ENCODE measurements at places on chromosomes 3 and 15.

DNA sequence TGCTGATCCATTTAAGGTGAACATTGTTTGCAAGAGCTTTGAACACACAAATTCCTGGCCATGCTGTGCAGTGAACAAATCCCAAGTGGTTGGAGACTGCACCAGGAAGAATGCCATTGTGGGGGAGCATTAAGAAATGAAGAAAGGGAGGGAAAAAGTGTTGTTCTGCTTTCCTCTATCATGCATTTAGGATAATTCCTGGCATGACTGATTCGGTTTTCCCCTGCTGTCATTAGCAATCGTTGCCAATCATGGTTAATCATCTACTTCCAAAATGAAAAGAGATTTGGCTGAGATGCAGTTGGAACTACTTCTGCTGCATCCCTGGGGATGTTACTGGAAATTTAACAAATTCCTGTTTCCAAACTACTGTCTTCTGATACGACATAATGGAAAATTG lies 73.7 kb upstream of the ZPLD1 start:
- no peak for DNase-seq

GRCh38 chr3:185059766-185060165 lies 93.1 kb downstream of the C3orf70 start:
- DNase-seq, result no peak

DNA sequence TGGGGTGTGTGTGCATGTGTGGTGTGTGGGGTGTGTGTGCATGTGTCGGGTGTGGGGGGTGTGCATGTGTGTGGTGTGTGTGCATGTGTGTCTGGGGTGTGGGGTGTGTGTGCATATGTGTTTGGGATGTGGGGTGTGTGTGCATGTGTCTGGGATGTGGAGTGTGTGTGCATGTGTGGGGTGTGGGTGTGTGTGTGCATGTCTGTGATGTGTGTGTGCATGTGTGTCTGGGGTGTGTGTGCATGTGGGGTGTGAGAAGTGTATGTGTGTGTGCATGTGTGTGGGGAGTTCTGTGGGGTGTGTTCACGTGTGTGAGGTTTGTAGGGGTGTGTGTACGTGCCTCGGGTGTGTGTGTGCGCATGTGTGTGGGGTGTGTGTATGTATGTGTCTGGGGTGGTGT lies 6.7 kb upstream of the OCA2 start:
- no peak for DNase-seq

GRCh38 chr15:29046977-29047376 lies 161.2 kb downstream of the APBA2 start:
- DNase-seq, result no peak

GRCh38 chr3:23701716-23702597 lies 103.8 kb upstream of the UBE2E1 start:
- no peak for DNase-seq

DNA sequence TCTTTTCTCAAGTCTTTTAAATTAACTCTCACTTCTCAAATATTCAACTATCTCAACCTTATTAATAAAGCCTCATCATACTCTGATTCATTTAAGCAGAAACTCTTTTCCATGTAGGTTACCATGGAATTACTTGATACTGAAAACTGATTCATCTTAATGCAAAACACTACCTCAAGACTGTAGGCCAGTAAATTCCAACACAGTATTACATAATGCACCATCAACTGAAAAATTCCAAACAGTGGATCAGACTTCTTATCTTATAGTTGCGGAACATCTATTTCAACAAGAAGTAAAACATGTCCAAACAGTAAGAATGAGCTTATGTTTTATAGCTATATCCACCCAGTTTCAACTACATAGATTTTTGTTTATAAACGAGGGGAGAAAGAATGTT lies 124.5 kb downstream of the PEAK1 start:
- DNase-seq, result no peak

- no peak for DNase-seq
Measured at GRCh38 chr3:88225326-88226008, 75.7 kb downstream of the C3orf38 start.

DNA sequence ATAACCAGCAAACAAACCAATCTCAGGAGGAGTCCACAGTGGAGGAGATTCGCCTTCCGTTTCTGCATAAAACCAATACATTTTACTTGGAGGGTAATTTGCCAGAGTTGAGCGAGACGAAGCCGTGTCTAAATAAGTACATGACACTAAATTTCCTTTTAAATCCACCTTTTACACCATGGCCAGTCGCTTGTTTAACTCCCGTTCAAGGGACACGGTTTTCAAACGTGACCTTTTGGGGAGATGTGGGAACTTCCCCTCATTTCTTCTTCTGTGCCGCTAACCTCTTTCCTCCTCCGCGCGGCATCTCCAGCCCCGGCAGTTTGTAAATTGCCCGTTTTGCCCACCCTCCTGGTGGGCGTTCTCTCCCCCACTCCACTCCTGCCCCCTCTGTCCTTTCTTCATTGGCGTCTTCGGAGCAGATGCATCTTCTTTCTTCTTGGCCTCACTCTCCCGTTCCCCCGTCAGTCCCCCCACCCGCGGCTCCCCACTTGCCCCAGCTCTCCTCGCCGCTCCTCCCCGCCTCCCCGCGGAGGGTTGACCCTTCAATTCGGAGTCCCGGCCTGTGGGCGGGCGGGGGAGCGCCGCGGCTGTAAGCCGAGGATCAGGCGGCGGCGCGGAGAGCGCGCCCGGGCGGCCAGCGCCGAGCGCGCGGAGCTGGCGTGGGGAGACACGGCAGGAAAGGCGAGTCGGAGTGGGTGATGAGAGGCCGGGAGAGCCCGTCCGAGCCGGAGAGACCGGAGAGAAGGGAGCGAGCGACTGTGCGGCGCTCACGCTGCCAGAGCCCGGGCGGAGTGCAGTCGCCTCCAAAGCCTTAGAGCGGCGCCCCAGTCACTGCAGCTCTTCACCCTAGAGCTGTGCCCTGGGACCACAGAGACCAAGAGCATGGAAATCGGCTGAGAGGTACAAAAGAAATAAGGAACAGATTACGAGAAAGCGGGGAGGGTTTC lies at the start of gene NLGN1:
Gene NLGN1, plus strand, starts transcription at position 584 of the 950 bp plus-strand sequence.
- peak; percentile 74 for DNase-seq

GRCh38 chr3:81778678-81779182 lies 17.3 kb upstream of the GBE1 start:
- no peak for DNase-seq

DNA sequence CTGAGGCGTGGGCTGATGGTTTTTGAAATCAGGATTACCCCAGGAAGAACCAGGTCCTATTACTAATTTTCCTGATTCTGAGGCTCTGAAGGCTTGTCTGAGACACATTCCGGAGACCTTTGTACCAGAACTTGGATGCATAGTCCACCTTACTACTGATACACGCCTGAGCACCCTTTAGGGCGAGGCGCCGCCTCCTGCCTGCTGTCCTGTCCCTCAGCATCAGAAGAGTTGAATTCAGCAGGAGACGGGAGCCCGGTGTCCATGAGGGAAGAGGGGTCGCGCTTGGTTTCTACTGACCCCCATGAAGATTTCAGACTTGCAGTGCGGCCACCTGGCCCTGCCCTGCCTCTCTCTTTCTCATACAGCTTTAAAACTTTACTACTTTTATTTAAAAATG lies 49.9 kb downstream of the KLF13 start:
- DNase-seq, result no peak

DNA sequence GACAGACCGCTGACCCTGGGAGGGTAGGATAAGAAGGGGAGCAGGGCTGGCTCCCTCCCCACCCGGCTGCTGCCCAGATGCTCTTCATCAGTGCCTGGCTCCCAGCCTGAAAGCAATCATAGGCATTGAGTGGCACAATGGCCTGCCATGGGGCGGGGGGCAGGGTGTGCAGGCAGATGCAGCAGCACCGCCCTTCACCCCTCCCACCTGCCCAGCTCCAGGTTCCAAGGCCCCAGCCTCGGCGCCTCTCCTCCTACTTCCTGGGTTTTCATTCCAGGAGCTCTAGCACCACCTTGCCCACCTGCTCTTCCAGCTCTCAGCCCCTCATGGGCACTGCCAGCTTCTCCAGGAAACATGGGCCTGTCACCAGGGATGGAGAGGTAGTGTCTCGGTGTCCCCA lies 101.7 kb downstream of the MEGF11 start:
- DNase-seq, result no peak

DNA sequence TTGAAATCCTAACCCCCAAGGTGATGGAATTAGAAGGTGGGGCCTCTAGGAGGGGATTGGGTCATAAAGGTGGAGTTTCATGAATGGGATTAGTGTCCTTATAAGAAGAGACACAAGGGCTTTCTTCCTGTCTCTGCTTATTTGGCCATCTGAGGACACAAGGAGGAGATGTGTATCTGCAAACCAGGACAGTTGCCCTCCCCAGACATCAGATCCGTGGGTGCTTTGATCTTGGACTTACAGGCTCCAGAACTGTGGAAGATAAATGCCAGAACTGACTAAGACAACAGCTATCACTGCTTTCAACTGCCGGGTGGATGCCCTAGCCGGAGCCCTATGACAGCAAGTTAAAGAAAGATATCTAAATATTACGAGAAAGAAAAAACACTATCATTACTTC lies 94.4 kb downstream of the CHRNA7 start:
- DNase-seq, result no peak

- DNase-seq, result no peak
Measured at GRCh38 chr3:138465925-138466324, 31.5 kb downstream of the ESYT3 start.

GRCh38 chr15:62957130-62957529 lies 85.4 kb upstream of the TPM1 start:
- no peak for DNase-seq

- DNase-seq, result no peak
Measured at GRCh38 chr3:19250959-19251610, 102.8 kb downstream of the KCNH8 start.

- DNase-seq, result no peak
Measured at GRCh38 chr3:59189526-59189925, 139.7 kb upstream of the CFAP20DC start.

- DNase-seq, result no peak
Measured at GRCh38 chr3:145070795-145071194, 1090.2 kb downstream of the PLOD2 start.

All from uterus (tissue), 4 donors.